ENCODE measurements at places on chromosomes 3 and 15.

DNA sequence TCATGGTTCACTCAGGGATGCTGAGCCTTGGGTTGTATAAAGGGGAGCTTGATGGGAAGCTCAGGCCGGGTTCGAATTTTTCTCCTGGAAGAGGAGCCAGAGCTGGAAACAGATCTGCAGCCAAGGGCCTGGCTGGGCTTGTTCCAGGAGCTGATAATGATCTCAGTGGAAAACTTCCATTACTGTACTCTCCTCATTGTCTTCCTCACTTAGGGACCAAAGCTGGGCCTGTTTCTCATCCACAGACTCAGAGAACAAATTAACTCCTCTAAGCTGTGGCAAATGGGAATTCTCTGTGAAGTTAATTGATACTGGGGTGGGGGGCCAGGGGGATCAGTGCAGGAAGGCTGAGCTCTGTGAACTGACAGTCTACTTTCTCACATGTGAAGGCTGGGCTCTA lies 92.0 kb downstream of the PRICKLE2 start:
- no peak overlapping the region for H3K4me3 ChIP-seq
- H3K36me3 ChIP-seq: no peaks in the 10 kb centered on the region
- H3K4me1 ChIP-seq: no peaks in the 10 kb centered on the region

DNA sequence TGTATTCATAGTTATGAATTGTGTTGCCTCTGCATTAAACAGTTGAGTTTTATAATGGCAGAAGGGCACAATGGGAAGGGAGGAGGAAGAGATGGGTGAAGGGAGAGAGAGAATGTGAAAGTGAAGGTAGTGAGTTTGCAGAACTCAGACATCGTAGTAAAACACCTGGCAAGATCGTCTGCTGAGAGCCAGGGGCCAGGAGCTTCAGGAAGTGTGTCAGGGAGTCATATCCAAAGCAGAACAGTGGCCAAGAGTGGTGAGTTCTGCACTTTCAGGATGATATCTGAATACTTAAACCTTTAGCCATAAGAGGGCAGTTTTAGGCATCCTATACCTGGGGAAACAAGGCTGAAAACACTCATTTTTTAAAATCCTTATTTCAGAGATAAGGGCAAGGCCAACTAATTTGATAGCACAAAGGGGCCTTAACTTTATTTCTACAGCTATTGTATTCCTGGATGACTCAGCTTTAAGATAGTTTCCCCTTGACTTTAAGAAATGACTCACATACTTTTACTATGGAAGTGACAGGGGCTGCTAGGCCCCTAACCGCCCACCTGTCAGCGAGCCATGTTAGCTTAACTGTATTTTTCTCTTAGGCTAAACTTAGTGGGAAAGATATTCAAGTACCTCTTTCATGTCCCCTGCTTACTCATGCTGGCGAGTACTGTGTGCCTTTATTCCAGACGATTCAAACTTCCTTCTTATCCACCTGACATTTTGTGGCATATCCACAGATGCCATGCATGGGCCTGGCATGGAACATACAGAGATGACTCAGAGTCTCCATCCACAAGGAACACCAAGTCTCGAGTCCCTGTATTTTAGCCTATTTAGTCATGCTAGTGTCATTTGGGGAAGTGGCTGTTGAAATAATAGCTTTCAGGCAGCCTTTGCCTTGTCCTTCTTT lies 53.9 kb downstream of the RLBP1 start:
- H3K4me1 ChIP-seq: peaks cover 13% of the 10 kb centered on the region
- no peak overlapping the region for H3K27ac ChIP-seq
- DNase-seq: no peak
- H3K36me3 ChIP-seq: peaks cover 5% of the 10 kb centered on the region
- H3K27me3 ChIP-seq: no peaks in the 10 kb centered on the region
- no peak overlapping the region for H3K4me3 ChIP-seq

- H3K36me3 ChIP-seq: no peaks in the 10 kb centered on the region
- H3K4me3 ChIP-seq: no peak overlapping the region
- H3K4me1 ChIP-seq: peaks cover 5% of the 10 kb centered on the region
- DNase-seq: no peak
- no peak overlapping the region for H3K27ac ChIP-seq
- no peaks in the 10 kb centered on the region for H3K27me3 ChIP-seq
Measured at GRCh38 chr3:12473511-12473910, 10.8 kb upstream of the TSEN2 start.

DNA sequence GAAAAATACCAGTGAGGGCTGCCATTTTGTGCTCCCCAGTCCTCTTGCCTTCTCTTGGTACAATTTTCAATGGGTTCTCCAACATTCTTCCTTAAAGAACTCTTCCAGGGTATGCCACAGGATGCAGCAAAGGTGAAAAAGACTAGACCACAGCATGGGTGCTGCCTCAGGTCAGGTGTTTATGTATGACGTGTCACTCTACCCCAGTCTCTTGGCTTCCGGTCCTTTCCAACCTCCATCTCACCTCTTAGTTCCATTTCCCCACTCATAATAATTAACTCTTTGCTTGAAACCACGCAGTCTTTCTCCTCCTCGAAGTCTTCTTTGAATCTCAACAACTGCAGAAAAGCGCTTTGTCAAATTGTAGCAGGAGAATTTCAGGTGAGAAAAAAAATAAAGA lies 104.7 kb upstream of the TBC1D5 start:
- H3K4me1 ChIP-seq: no peaks in the 10 kb centered on the region
- H3K36me3 ChIP-seq: no peaks in the 10 kb centered on the region
- no peak for DNase-seq

GRCh38 chr3:54094926-54095325 lies 27.4 kb upstream of the CACNA2D3 start:
- H3K36me3 ChIP-seq: no peaks in the 10 kb centered on the region
- no peak overlapping the region for H3K27ac ChIP-seq
- no peaks in the 10 kb centered on the region for H3K4me1 ChIP-seq
- no peaks in the 10 kb centered on the region for H3K27me3 ChIP-seq
- no peak overlapping the region for H3K4me3 ChIP-seq

DNA sequence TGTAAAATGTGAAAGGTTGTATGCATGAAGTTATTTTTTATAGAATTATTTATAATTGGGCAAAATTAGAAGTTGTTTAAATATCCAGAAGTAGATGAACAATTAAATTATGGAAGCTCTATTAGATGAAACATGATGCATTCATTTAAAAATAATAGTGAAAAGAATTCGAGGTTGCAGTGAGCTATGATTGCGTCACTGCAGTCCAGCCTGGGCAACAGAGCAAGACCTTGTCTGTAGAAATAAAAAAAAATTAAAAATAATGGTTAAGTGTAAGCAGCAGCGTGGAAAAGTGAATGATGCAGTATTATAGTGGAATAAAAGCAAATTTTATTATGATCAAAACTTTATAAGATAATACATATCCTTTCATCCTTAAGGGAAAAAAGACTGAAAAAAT lies 14.3 kb downstream of the BUB1B start:
- H3K27ac ChIP-seq: no peak overlapping the region
- no peak for DNase-seq
- peaks cover 9% of the 10 kb centered on the region for H3K4me1 ChIP-seq
- no peaks in the 10 kb centered on the region for H3K36me3 ChIP-seq
- H3K4me3 ChIP-seq: no peak overlapping the region

DNA sequence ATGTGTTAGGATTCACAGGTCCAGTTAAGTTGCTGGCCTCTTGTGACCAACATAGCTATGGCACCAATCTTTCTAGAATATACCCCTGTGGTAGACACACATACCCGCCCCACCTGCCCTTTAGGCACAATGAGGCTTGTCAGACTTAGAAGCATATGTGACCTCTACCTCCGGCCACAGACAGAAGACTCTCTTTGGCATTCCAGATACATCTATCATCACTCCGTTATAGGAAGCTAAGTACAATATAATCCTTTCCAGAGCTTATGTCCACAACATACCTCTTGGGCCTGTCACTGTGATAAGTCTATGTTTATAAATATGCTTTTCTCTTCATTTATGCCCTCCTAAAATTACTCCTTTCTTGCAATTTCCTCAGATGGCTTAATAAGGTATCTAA lies 39.8 kb downstream of the CD47 start:
- no peak overlapping the region for H3K4me3 ChIP-seq
- H3K27me3 ChIP-seq: no peaks in the 10 kb centered on the region
- H3K27ac ChIP-seq: no peak overlapping the region
- no peak for DNase-seq
- peaks cover 41% of the 10 kb centered on the region for H3K36me3 ChIP-seq

- no peaks in the 10 kb centered on the region for H3K36me3 ChIP-seq
- DNase-seq: peak; percentile 62
- H3K27ac ChIP-seq: no peak overlapping the region
- no peaks in the 10 kb centered on the region for H3K27me3 ChIP-seq
- peaks cover 7% of the 10 kb centered on the region for H3K4me1 ChIP-seq
Measured at GRCh38 chr15:66851311-66852063, 149.5 kb downstream of the SMAD6 start.

DNA sequence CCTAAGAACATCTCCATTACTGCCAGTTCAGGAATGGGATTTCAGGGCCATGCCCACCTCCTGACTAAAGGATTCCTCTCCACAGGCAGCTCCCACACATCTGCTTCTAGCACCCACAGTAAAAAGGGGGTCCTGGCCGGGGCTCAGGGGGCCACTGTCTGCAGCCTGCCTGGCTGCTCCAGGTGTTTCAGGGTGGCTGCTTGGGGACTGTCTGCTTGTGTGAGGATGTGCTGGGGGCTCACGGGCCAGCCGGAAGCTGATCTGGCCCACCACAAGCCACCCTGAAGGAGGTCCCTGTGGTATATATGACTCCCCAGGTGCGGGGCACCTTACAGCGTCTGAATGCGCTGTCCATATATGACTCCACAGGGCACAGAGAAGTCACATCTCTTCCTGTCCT lies 135.4 kb downstream of the NSMCE3 start:
- H3K27me3 ChIP-seq: no peaks in the 10 kb centered on the region
- no peaks in the 10 kb centered on the region for H3K36me3 ChIP-seq
- DNase-seq: no peak
- no peak overlapping the region for H3K4me3 ChIP-seq

- no peak overlapping the region for H3K4me3 ChIP-seq
- H3K27ac ChIP-seq: no peak overlapping the region
- DNase-seq: no peak
- no peaks in the 10 kb centered on the region for H3K4me1 ChIP-seq
- peaks cover 63% of the 10 kb centered on the region for H3K36me3 ChIP-seq
Measured at GRCh38 chr3:39068556-39068955, 16.7 kb downstream of the WDR48 start.

DNA sequence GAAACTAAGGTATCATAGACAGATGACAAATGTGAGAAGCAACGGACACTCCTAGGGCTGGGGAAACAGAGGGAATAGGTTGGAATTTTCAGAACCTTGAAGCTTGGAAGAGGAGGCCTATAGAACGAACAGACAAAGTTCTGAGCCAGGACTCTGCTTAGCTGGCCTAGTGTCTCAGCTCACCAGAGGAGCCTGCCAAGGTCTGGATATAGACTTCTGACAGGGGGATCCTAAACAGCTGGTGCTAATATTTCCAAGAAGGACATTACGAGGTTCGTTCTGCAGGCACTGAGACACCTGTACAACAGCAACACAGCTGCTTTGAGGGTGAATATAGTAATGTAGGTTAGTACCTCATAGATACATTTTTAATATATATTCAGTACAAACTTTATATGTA lies 266.3 kb downstream of the CHL1 start:
- H3K27me3 ChIP-seq: no peaks in the 10 kb centered on the region
- no peaks in the 10 kb centered on the region for H3K4me1 ChIP-seq

DNA sequence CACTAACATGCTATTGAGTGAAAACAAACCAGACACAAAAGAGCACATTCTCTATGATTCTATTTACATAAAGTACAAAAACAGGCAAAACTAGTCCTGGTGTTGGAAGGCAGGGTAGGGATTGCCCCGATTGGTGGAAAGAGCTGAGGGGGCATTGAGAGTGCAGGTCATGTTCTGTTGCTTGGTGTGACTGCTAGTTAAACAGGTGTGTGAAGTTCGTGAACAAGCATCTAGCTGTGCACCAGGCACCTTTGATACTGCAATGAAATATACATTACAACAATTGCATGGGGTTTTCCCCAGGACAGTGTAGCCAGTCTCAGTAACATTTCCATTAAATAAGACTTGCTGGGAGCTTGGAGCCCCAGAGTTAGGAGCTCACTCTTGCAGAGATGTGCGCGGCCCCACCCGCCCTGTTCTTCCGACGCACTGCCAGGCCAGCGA lies 26.3 kb upstream of the THRB start:
- H3K4me3 ChIP-seq: no peak overlapping the region
- no peaks in the 10 kb centered on the region for H3K36me3 ChIP-seq
- H3K27me3 ChIP-seq: peaks cover 7% of the 10 kb centered on the region
- no peaks in the 10 kb centered on the region for H3K4me1 ChIP-seq

DNA sequence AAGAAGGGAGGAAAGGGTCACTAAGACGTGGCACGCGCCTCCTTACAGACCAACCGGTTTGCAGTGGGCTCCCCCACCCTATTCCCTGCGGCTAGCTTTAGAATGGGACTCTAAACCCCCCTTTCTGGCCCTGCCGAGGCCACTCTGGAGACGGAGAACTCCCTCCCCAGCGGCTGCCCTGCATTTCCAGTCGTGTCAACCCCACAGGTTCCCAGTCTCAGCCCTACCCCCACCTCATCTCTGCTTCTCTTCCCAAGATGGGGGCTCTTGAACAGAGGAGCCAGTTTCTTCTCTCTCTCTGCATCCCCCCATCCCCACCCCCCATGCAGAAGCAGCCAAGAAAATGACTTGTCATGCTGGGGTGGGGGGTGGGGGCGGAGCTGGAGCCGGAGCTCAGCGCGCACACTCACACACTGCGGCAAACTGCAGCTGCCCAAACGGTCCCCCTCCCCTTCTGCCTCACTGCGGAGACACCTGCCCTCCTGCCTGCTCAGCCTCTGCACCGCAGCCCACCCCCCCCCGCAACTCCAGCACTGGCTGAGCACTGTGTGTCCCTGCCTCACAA lies 871 bp downstream of the MAP1A start:
- H3K36me3 ChIP-seq: no peaks in the 10 kb centered on the region
- no peak overlapping the region for H3K4me3 ChIP-seq
- H3K27me3 ChIP-seq: peaks cover 8% of the 10 kb centered on the region
- H3K27ac ChIP-seq: no peak overlapping the region
- peaks cover 13% of the 10 kb centered on the region for H3K4me1 ChIP-seq

DNA sequence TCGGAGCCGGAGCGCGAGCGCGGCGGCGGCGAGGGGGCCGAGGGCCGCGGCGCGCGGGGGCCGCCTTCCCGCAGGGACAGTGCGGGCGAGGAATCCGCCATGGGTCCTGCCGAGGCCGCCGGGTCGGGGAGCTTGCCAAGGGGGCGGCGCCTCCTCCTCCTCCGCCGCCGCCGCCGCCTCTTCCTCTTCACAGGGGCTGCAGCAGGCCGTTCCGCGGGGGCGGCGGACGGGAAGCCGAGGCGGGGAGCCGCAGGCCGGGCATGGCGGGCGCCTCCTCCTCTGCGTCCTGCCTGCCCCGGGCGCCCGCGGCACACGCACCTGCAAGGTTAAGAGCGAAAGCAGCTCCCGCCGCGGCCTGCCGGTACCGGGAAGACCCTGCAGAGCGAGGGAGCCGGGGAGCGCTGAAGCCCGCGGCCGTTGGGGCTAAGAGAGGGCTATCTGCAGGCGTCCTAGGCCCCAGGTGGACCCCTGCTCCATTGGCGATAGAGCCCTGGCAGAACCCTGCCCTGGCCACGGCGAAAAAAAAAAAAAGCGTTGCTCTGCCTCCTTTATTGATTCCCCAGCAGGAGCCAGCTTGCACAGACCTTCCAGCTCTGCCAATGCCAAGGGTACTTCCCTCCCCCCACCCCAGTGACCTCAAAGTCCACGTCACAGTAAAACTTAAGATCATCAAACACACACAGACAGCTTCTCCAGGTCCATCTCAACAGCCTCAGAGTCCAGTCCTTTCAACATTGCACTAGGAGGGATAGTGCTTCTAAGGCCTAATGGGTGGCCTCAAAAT lies at the start of gene LYSMD2:
TSS of gene LYSMD2 (minus strand) at position 134 of the 784 bp plus-strand sequence. CDS start at position 101, 33 bp downstream.
- no peaks in the 10 kb centered on the region for H3K27me3 ChIP-seq
- H3K27ac ChIP-seq: peak within 1 kb of the TSS; percentile 65
- H3K4me3 ChIP-seq: peak within 1 kb of the TSS; percentile 62
- peaks cover 63% of the 10 kb centered on the region for H3K4me1 ChIP-seq
- H3K36me3 ChIP-seq: no peaks in the 10 kb centered on the region

GRCh38 chr3:151133917-151134450 lies 48.5 kb downstream of the MED12L start:
- no peak for DNase-seq
- H3K27ac ChIP-seq: no peak overlapping the region
- no peaks in the 10 kb centered on the region for H3K36me3 ChIP-seq
